ENCODE measurements at places on chromosomes 11 and 22.

- no peak for DNase-seq
These were observed 146.3 kb upstream of the ARHGAP20 start for GRCh38 chr11:110858547-110858921.

DNA sequence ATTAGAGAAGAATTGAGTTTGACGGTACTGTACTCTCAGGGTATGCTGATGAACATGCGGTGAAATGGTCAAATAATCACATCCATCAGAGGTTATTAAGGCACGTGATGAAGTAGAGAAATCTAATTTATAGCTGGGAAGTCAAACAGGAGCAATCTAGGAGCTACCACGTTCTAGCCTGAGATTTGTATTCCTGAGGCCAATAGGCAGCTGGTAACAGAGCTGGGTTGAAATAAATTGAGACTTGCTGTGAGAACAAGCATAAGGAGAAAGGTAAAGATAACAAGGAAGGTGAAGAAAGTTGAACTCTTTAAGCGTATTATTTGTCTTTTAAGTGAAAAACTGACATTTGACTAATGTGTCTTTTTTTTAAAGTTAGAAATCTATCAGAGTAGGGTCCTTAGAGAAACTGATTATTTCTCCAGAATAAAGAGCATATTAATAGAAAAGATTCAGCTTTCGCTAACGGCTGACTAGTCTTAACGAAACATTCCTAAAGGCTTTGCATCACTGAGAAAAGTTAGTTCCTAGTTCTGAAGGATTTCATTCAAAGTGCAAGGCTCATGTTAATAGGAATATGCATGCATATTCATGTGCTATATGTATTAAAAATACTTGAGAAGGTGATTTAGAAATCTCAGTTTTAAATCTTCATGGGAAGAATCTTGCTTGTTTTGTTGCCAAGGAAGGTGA is 5.2 kb upstream of the WEE1 start:
- DNase-seq: no peak

- no peak for DNase-seq
These were observed 2.7 kb downstream of the RBM14 start for GRCh38 chr11:66619080-66619554.

DNA sequence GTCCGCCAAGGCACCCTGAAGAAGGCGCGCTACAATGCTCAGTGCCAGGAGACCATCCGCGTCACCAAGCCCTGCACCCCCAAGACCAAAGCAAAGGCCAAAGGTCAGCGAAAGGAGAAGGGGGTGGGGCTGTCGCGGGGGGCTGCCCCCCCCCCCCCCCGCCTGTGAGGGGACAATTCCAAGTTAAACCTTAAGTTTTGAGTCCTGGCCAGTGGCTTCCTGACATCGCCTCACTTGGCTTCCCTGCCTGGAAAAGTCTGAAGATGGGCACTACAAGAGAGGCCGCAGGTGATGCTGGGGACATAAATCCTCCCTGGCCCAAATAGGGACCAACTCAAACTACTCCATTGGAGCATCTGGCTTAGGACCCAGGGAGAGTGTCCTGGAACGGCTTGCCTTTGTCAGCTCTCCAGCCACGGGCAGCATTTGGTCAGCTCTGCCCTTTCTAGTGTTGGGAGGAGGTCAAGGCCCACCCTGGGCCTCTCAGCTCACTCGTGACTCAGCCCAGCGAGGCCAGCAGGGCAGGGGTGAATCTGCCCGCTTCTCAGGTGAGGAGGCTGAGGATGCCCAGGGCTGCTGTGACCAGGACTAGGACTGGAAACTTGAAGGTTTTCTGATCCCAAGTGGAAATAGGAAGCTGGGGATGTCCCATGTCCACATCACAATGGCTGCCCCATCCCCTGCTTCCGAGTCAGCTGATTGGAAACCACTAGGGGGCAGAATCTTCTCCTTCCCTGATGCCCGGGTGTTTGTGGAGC is 1.4 kb downstream of the MDK start:
- DNase-seq: peak; percentile 53

- DNase-seq: no peak
These were observed 34.6 kb upstream of the GNAZ start for GRCh38 chr22:23035557-23036277.

DNA sequence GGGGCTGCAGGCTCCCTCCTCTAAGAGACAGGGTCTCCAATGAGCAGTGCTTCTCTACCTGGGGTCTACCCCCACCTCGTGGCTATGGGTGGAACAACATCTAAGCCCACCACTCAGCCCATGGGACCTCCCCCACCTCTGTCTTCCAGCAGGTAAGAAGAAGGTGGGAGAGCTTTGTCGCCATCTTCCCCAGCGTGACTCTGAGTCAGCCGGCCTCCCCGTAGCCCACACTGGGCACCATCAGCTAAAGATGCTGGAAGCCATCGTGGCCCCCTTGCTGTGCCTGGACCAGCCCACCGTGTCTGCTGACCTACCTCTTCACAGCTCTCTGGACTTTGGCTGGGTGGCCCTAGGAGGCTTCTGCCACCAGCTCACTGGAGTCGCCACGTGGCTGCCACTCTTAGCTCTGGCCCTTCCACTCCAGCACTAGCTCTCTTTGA is 944 bp downstream of the C11orf86 start:
- DNase-seq: peak; percentile 32

- no peak for DNase-seq
These were observed 21.0 kb downstream of the VWCE start for GRCh38 chr11:61274084-61274483.

- peak; percentile 75 for DNase-seq
These were observed 15.9 kb downstream of the RTN4RL2 start for GRCh38 chr11:57476047-57476756.

DNA sequence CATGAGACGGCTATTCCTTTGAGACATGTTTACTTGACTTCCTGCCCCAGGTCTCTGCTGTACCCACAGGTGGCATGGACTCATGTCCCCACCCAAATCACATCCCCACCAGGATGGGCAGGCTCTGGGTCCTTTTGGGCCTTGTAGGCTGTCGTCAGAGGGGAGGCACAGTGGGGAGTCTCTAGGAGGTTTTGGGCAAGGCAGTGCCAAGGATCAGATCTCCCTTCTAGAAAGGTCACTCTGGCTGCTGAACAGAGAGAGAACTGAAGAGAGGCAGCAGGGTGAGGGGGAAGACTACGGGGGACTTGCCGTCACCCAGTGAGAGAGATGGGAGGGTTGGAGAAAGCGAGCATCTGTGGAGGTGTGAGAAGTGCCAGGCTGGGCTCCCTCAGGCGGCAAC is 4.6 kb upstream of the KCNQ1OT1 start:
- no peak for DNase-seq

DNA sequence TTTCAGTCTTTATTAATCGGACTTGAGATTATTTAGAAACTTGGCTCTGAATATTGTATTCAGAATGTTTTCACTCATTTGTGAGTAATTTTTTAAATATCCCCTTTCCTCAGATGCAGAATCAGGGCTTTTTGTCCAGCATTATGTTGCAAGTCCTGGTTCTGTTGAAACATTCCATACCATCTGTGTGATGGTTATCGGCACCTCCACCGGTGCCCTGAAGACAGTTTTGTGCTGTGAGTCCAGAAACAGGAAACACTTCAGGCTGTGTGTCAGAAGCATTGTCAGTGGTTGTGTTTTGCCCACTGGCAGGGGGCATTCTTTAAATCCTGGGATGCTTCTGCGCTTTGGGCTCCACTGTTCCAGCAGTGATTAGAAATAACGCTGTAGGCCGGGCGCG is 20.4 kb downstream of the CDPF1 start:
- no peak for DNase-seq

GRCh38 chr11:27926981-27927481 is 180.9 kb downstream of the KIF18A start:
- DNase-seq: no peak

All from NCI-H1417 (cell line).